GM12891 (cell line): ENCODE measurements at places on chromosomes 6 and 20.
A peak's percentile ranks its signal among the peaks of the same experiment; 100 is the strongest.

GRCh38 chr6:7471171-7471570 lies 70.3 kb upstream of the DSP start:
- DNase-seq = no peak

- no peak for DNase-seq
These were observed 575.3 kb downstream of the FRK start for GRCh38 chr6:115485400-115485799.

- no peak for DNase-seq
These were observed 29.5 kb downstream of the RIOK1 start for GRCh38 chr6:7419065-7419464.

DNA sequence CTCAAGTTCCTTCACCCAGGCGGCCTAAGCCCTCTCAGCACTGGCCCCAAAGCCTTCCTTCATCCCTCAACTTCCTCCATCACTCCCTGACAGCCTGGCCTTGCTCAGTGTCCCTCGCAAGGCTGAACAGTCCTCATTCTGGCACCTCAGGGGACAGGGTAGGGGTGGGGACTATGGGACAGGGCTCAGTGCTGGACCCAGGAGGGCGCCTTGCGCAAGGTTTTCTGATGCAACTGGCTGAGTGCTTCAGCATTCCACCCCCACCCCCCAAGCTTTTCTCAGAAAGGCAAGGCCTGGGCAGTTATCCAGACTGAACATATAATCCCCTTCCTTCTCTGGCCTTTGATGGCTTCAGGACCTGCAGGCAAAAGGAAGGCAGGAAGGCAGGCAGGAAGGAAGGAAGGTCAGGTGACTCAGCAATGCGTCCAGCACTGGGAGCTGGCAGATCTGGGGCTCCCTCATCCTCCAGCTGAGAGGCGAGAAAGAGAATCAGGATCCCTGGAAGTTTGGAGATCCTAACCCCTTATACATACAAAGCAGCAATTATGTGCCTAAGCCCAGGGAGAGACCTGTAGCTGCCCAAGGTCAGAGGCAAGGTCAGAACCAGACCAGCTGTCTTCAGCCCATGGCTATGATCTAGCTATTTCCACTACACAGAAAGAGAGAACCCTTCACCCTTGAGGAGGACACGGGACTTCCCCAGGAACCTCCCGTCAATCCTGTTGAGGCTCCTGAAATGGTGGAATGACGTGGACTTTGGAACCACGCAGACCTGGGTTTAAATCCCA lies 8.6 kb upstream of the TRIB3 start:
- no peak for DNase-seq

DNA sequence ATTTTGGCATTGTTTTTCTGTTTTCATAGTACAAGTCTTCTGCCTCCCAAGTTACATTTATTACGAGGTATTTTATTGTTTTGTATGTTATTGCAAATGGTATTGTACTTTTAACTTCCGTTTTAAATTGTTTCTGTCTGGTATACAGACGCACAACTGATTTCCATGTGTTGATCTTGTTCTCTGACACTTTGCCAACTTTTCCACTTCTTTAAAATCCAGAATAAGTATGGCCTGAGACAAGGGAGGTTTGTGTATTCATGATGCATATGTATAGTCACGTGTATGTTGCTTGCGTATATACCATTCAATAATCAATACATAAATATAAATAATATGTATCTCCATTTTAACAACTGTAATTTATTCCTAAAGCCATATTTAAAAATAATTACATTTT lies 41.2 kb downstream of the THBS2 start:
- no peak for DNase-seq

DNA sequence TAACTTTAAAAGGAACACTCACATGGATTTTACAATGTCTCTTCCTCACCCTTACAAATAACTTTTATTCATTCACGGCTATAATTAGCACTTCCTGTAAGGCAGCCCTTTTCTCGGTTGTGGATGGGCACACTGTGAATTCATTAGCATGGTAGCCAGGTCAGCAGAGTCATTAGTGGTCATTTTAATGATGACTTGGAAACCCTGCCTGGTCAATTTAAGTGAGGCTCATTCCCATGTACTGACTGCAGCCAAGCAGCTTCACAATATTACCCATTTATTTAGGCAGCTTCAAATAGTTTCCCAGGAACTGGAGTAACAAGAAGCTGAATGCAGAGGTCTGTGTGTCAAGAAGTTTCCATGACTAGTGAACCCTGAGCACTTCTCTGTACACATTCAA lies 248.8 kb downstream of the KHDC1L start:
- no peak for DNase-seq

DNA sequence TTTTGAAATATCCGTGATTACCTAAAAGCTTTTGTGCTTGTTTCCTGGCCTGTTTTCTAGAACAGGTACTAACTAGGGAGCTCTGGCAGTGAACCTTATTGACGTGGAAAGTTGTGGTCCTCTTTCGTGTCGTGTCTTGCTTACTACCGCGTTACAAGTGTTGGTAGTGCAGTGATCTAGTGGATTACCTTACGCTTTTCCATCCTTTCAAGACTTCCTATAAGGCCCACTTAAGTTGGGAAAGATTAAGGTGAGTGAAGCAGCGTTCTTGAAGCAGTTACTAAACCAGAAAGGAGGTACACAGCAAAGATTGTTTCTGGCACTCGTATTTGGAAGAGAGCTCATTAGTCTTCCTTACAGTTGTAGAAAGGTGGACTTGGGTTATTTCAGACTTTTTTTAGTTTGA lies 1.9 kb downstream of the PNRC1 start:
- no peak for DNase-seq

- DNase-seq = no peak
These were observed 661.4 kb upstream of the HS3ST5 start for GRCh38 chr6:115004204-115004603.

DNA sequence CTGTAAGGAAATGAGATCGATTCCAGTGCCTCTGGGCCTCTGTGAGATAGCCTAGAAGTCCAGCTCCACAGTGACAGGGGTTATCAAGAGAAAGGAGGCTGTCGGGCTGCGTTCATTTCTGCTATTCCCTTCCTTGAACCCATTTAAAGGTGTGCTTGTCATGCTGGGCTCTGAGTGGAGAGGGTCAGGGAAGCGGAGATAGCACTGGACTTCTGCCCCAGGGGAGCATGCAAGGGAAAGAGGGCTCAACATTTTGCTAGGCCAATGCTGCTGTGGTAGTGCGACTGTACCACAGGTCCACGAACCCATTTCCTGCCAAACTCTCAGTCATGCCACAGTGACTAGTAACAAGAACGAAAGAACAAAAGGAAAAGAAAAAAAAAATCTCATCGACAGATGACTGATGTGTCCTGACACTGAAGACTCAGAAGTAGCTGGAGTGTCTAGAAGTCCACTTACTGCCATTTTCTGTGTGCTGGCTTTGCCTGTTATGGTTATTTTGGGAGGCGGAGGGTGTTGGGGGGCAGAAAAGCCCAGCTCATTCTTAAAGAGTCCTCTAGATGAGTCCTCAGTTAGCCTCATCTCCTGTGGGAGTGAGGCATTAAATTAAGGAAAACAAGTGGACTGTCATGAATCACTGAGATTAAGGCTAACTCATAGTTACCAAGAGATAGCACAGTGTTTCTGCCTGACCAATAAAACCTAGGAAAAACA lies 8.1 kb downstream of the NEDD9 start:
- DNase-seq = no peak

GRCh38 chr20:50376179-50376887 lies 133.8 kb upstream of the PTPN1 start:
- no peak for DNase-seq

GRCh38 chr6:149095842-149096241 lies 221.7 kb upstream of the TAB2 start:
- DNase-seq = no peak

DNA sequence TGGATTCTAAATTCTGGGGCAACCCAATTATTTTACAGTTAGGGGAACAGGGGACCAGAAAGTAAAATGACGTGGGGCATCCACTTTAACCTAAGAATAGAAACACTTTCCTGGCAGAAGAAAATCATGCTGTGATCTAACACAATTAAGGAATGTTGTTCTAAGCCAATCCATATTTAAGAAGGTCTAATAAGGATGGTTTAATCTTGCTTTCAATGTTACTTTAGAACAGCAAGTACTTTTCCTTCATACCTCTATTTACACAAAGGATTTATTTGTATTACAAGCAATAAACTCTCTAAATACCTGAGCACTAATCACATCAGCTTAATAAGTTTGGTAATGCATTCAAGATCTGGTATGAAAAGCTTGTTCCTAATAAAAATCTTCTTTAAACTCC lies 32.4 kb downstream of the SLC2A12 start:
- no peak for DNase-seq

- DNase-seq = no peak
These were observed 24.7 kb upstream of the ASXL1 start for GRCh38 chr20:32333181-32333987.

DNA sequence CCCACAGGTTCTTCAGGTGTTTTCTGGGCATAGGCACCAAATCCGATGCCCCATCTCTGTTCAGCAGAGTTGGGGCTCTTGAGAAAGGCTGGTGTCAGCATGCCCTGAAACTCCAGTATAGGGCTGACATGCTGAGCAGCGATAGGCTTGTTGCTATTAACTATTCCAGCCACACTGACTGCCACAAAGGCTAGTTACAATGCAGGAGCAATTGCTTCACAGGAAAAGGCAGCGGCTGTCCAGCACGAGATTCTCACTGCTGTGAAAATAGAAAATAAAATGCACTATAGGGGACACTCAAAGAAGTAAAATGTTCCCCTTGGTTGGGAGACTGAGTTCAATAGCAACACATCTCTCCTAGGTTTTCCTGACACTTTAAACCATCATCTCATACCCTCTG lies 112.4 kb downstream of the BFSP1 start:
- no peak for DNase-seq

GRCh38 chr6:43228951-43229802 lies at the start of gene DNPH1:
Gene DNPH1 (minus strand): TSS chr6:43229481. CDS start chr6:43229456, 25 bp downstream.
- DNase-seq = peak; percentile 82

DNA sequence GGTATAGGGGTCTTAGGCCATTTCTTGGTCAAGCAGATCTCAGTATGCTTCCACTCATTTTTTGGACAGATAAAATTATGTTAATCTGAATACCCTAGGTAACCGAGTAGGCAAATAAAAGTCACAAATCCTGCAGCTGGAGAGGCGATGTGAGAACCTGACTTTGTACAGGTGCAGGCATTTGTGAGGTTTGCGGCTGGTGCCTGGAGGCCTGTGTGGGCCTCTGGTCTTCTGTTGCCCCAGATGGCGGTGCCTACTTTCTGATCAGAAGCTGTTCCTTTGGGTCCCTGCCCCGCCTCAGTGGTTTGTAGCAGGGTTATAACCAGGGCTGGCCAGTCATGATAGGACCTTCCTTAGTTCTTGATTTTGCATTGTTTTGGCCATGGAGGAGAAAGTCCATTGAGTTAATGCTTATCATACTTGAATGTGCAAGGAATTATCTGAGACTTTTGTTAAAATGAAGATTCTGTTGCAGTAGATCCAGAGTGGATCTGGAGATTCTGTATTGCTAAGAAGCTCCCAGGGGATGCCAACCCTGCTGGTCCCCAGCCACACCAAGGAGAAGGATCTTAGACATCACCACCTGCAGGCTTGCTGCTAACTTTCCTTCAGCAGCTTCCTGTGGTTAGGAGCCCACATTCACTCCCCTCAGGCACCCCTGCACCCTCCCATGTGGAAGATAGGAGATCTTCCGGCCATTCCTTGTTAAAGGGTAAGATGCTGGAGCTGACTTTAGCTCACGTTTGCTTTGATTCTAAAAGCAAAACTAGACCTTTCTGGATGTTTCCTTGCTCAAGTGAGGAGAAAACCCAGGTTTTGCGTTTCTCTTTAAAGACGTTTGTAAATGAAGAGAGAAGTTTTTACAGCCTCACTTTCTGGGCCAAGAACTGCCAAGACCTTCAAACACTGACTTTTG lies 50.7 kb downstream of the LRRC1 start:
- DNase-seq = no peak

DNA sequence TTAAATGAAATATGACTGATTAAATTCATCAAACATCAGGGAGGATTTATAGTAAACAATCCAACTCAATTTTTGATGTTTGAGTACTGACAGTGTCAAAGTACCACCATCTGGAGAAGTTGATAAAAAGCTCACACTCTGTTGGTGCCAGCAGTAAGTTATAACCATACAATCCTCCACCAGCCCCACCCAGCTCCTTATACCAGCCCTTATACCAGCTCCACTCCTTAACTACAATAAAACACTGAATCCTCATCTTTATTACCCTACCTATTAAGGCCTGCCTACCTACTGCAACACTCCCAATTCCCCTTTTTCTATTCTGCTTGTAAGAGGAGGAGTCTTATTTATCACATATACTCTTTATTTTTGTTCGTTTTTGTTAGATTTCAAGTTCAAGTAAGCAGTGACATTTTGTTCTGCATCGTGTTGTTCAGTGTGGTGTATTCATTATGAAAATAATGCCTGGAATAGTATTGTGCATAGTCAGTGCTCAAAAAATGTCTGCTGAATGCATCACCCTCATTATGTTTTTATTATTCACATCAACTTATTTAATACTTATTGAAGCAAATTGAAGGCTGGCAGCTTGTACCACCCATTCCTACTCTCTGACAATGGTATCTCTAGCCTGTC lies 954.7 kb upstream of the ADGRB3 start:
- DNase-seq = no peak

DNA sequence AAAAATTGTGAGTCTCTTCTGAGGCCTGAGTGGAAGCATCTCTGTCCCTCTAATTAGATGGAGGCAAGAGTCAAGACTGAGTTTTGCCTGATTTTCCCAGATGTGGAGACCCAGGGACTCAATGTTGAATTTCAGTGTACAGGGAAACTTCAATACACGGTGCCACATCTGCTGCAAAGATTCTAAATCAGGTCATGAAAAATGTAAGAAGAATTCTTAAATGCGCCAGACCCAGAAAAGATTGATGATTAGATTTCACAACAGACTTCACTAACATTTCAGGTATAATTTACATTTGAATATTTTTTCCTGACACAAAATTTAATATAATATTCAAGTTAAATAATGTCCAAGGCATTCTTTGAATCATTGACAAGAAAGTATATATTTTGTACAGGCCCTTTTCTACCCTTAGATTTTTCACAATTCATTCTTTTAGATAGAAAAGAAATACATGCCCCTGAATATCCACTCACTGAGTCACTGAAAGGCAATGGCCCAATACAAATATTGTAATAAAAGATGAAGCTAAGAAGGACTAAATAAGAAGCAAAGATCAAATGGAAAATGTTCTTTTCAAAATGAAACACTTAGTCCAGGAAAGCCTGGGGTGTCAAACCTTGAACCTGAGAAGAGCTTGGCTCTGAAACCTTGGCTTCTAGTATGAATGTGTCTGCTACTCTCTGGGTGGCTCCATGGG lies 18.2 kb upstream of the HDGFL1 start:
- no peak for DNase-seq

- no peak for DNase-seq
These were observed 26.5 kb downstream of the CYB5R4 start for GRCh38 chr6:83885984-83886383.

- DNase-seq = no peak
These were observed 11.5 kb downstream of the SDC4 start for GRCh38 chr20:45336530-45337366.
